Renal pelvis (tissue), 12 donors: ENCODE measurements at places on chromosomes 16 and 17.

GRCh38 chr16:22983614-22984013 lies 165.6 kb downstream of the USP31 start:
- no peak for DNase-seq

DNA sequence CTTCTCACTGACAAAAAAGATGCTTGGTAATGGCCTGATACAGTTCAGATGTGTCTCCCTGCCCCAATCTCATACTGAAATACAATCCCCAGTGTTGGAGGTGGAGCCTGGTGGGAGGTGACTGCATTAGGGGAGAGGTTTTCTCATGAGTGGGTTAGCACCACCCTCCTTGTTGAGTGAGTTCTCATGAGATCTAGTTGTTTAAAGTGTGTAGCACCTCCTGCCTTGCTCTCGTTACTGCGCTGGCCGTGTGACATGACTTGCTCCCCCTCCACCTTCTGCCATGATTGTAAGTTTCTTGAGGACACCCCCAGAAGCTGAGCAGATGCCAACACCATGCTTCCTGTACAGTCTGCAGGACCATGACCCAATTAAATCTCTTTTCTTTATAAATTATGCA lies 5.0 kb downstream of the TSR1 start:
- DNase-seq, result no peak

DNA sequence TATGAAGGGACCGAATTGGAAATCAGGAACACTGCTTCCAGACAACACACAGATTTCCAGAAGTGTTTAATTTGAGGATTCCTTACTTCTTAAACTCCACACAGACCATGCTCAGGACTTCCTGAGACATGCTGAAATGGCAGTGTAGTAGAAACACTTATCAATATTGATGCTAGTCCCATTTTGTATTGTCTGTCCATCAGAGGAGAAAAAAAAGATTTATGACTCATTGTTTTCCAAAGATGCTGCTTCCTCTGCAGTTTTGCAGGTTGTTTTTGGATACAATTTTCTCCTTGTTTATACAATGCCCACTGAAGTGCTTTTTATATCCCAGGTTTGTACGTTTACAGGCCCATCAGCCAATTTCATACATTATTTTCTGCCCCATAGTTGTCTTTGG lies 68.3 kb upstream of the TANC2 start:
- no peak for DNase-seq

DNA sequence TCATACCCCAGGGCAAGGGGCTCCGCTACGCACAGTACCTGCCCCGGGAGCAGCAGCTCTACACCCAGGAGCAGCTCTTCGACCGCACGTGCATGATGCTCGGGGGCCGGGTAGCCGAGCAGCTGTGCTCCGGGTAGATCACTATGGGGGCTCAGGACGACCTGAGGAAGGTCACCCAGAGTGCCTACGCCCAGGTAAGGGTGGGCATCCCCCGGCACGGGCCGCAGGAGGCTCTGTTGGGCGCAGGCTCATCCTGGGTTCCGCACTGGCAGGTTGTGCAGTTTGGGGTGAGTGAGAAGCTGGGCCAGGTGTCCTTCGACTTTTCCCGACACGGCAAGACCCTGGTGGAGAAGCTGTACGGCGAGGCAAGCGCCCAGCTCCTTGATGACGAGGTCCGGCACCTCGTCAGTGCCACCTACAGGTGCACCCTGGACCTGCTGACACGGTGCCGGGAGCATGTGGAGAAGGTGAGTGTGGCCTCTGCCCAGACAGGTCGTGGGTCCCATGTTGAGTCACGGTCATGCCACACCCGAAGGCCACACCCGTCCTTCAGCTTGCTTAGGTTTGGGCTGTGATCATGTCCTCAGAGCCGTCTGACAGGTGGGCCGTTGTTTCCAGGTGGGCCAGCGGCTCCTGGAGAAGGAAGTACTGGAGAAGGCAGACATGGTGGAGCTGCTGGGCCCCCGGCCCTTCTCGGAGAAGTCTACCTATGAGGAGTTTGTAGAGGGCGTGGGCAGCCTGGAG lies 19.3 kb downstream of the DBNDD1 start:
- DNase-seq, result no peak

- no peak for DNase-seq
Observed at GRCh38 chr16:50234771-50235556, 31.4 kb upstream of the ADCY7 start.

DNA sequence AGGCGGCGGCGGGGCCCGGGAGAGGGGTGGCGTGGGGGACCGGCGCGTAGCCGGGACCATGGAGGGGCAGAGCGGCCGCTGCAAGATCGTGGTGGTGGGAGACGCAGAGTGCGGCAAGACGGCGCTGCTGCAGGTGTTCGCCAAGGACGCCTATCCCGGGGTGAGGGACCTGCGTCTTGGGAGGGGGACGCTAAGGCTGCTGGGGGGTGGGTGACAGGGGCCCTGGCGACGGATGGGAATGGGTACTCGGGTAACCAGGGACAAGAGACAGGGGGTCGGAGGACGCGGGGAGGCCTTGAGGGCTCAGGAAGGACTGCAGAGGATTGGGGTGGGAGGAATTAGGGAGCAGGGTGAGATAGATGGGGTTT lies 243 bp downstream of the RND2 start:
- DNase-seq, result no peak

DNA sequence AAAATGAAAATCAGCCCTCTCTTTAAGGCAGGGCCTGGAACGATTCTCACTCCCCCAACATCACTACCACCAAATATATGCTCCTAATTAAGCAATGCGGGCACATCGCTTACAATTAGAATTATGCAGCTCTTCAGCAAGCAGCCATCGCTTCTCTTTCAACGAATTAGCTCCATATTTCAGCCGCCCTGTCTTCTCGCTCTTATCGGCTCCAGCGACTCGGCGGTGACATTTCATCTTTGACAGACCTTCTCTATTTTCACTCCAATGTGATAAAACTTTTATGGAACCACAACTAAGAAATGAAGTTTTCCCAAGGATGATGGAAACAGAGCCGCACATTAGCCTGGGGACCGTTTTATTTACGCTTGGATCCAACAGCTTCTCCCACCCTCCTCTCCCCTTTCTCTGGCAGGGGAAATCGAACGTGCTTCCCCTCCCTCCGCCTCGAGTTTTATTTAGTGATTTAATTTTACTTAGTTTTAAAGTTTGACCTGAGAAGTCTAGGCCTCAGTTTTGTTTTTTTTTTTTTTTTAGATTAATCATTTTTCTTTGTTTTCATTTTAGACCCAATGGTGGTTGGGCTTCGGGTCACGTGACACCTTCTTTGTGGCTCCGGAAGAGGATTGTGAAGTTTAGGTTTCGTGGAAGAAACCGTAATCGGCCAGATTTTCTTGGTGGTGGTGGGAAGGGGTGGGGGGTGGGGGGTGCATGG lies 3.1 kb upstream of the HOXB2 start:
- DNase-seq, result no peak

DNA sequence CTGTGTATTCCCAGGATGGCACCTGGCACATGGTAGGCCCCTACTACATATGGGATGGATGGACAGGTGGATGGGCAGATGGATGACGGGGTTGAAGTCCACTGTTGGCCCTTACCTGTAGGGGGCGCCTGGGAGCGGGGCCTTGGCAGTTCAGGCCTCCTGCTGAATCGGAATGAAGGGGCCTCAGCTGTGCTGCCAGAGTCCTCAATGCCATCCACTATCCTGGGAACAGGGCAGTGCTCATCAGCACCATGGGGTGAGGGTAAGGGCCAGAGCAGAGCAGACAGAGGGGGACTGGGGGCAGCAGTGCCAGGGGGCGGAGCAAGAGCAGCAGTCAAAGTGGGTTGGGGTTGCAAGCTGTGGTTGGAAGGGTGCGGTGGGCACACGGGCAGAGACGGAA lies 8.3 kb upstream of the RAB5C start:
- no peak for DNase-seq

GRCh38 chr16:54801057-54801844 lies 129.4 kb upstream of the IRX5 start:
- no peak for DNase-seq

DNA sequence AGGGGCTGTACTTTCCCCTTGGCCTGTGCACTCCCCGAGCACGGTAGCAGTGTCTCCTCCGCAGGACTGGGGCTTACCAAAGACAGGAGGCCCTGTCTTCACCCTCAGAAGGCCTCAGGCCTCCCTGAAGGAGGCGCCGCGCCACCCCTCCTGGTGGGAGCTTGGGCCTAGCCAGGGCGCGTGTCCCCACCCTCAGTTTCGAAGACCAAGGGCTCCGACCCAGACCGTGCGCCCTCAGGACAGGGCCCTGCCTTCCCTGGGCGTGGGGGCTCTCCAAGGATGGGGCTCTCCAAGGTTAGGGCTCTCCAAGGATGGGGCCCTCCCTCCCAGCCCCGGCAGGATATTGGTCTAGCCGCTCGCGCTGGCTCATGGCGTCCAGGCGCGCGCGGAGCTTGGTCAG lies 11.8 kb downstream of the PLCD3 start:
- no peak for DNase-seq

DNA sequence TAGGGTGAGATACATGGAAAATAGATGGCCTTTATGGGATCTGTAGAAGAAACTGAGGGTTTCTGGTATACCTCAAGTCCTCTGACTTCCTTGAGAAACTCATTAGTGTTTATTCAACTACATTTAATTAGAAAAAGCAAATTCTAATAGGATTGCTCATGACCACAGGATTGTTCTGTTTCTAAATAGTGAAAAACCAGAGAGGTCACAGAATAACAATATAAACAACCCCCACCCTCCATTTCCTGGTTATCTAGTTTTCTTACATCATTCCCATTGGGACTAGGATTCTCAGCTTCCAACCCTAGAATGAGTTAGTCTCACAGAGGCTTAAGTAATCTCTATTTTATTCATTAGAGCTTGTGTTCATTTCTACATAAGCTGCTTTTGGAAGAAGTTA lies 30.0 kb downstream of the SF3B3 start:
- DNase-seq, result no peak

DNA sequence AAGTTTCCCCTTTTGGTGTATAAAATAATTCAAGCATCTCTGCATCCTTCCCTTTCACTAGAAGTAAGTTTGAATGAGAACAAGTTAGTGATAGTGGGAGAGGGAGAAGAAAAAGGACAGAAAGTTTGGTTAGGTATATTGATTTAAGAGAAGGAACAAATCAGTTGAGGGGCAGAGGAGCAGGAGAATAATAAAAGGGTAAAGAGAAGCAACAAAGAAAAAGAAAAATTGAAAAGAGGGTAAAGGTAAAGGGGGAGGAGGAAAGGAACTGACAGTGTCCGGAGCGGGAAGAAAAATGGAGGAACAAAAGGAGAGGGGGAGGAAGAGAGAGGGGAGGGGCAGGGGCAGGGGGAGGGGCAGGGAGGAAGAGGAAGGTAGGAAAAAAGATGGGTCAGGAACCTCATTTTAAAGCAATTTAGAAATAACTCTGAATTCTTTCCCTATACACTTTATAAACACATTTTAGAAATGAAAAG lies 6.3 kb upstream of the IGF2BP1 start:
- DNase-seq, result no peak

GRCh38 chr17:75731086-75731715 lies 9.9 kb downstream of the ITGB4 start:
- no peak for DNase-seq

GRCh38 chr16:57377080-57377841 lies 5.0 kb downstream of the CX3CL1 start:
- no peak for DNase-seq

DNA sequence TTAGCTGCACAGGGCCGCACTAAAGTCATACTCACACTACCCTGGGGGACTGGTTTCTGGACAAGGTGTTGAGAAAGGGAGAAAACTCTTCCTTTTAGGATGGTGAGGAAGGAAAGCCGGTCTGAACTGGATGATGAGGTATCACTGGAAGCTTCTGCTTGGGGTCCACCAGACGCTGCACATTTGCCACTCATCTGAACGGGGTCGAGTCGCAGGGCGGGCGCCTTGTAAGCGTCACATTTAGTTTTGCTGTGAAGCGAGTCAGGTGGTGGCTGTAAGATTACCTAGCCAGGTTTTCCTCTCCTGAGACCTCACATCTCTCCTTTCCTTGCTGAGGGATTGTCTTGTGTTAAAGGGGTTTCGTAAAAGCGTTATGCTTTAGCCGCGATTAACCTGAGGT lies 2.3 kb downstream of the JPT2 start:
- no peak for DNase-seq

- no peak for DNase-seq
Observed at GRCh38 chr17:14089179-14089578, 19.9 kb downstream of the COX10 start.

DNA sequence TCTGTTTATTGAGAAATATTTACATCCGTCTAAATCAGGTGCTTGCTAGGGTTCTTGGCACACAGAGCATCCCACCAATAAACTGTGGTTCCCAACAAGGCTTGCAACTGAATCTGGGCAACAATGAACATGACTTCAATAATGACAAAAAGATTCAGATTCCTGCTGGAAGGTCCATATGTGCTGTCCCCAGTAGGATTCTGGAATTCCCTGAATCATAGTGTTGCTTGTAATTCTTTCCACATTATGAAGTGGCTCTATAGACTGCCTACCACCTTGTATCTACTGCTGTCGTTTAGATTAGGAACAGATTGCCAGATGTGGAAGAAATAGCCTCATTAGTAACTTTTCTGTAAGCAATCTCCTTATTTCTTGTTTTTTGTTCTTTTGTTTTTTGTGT lies 265.9 kb downstream of the WWOX start:
- DNase-seq, result no peak

GRCh38 chr17:70989280-70989679 lies 819.9 kb downstream of the KCNJ2 start:
- no peak for DNase-seq

DNA sequence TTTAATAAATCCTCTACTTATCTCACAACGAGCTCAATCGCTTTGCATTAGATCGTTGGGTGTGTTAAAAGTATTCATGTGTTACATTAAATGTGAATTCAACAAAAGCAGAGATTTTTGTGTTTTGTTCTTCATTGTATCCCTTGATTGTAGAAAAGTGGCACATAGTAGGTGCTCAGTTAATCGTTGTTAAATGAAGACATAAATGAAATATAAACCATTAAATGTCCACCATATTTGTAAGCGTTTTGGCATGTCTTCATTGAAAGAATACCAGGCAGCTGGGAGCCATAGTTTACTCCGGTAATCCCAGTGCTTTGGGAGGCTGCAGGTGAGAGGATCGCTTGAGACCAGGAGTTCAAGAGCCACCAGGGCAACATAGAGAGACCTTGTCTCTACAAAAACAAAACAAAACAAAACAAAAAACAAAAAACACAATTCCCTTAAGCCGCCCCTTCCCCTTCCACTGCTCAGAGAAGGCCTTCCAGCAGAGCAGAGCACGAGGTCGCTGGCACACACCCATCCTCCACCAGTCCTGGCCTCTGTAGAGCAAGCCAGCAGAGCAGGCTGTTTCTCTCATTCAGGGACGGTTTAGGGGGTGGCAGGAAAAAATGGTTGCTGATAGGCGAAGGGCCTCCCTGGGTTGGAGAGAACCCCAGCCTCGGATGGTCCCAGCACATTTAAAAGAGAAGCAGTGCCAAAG lies 673 bp upstream of the CHD9 start:
- no peak for DNase-seq
